ENCODE measurements at places on chromosomes 3 and 15.

DNA sequence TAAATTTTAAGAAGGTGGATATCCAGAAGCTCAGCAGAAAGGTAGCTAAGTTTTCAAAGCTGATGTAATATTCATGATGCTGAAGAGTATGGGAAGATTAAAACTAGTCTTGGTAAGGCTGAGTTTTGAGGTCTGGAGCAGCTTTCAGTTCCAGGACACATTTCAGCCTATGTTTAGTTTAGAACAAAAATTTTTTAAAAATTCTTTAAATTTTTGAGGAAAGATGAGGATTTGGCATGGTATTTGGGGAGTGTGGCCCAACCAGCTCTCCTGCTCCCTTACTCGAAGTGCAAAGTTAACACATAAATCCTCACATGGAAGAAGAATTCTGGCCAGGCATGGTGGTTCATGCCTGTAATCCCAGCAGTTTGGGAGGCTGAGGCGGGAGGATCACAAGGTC lies 1039.1 kb downstream of the NAALADL2 start:
- DNase-seq = no peak

DNA sequence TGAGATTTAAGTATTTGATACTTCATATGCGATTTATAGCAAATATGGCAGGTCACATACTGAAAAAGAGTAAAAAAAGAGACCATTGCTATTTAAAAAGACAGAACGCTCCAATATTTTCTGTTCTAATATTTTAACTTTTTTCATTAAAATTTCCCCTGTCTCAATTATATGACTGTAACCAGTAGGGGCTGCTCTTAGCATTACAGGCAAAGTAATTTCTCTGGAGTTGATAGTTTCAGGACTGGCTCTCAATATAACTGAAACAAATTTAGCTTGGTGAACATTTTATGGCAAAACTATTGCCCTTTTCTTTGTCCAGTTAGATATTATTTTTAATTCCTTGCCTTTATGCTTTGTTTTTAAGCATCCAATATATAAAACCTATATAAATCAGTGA lies 286.3 kb upstream of the ROBO2 start:
- DNase-seq = no peak

DNA sequence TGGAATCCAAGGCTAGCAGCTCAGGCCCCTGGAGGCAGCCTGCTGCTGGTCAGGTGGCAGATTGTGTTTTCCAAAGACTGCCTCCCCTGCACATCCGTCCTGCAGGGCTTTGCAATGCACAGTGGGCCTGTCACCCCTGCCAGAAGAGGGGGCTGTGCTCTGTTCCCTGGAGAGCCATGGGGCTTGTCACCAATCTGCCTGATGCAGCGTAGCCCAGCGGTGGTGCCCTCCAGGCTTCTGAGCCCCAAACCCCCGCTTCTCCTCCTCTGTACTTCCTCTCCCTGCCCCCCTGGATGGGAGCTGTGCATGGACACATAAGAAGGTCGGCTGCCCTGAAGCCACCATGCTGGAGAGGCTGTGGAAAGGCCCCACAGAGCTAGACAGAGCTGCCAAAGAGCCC lies 10.0 kb upstream of the PLXNA1 start:
- DNase-seq = no peak

DNA sequence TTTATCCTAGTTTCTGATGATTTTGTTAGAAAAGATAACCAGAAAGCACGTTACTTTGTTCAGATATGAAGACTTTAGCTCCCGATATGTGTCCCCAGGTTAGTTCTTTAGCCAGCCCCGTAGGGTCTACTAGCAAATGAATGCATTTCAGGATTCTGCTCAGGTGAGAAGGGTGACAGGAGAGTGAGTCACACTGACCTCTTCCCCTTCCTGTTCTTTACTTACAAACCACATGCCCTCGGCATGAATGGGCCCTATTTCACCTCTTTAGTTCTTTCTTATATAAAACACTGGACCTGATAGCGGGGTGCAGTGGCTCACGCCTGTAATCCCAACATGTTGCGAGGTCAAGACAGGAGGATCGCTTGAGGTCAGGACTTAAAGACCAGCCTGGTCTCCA lies 98.4 kb downstream of the SLC49A4 start:
- no peak for DNase-seq

DNA sequence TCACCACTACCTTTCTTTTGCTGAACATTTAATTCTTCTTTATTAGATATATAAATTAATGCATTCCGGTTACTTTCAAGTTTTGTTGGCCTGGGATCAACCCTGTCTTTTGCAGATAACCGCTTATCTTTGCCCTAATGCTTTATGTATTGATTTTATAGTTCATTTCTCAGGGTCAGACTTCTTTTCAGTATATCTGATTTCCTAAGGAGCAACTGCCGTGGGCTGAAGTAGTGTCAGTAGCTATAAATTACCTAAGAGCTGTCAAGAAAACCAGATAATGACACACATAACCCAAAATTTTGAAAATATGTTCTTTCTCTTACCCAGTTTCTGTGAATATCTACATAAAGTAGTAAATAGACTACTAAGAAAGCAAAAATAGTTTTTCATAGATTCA lies 38.0 kb downstream of the COL6A5 start:
- no peak for DNase-seq

- no peak for DNase-seq
These were observed 10.5 kb upstream of the HES1 start for GRCh38 chr3:194125442-194125841.

- no peak for DNase-seq
These were observed 1.9 kb downstream of the NEIL1 start for GRCh38 chr15:75348562-75349350.

GRCh38 chr3:56998076-56998529 lies 62.4 kb upstream of the SPATA12 start:
- DNase-seq = no peak

DNA sequence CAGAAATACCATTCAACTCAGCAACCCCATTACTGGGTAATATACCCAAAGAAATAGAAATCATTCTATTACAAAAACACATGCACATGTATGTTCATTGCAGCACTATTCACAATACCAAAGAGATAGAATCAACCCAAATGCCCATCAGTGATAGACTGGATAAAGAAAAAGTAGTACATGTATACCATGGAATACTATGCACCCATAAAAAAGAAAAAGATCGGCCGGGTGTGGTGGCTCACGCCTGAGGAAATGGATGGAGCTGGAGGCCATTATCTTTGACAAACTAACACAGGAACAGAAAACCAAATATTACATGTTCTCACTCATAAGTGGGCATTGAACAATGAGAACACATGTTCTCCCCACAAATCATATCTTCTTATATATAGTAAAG lies 75.7 kb upstream of the TNFSF10 start:
- no peak for DNase-seq

Measured in stimulated activated naive CD4-positive, alpha-beta T cell treated with Interleukin-2 at 50 U/mL for 16 hours (primary cell).